Sciatic nerve (tissue), 2 donors: ENCODE measurements at places on chromosomes 7 and 10.

GRCh38 chr10:90222372-90222771 is 521.0 kb downstream of the KIF20B start:
- DNase-seq: no peak

- DNase-seq: no peak
Measured at GRCh38 chr7:157006205-157006747, 4.2 kb downstream of the MNX1 start.

GRCh38 chr7:106911959-106912358 is 46.9 kb downstream of the PIK3CG start:
- DNase-seq: no peak

- peak; percentile 72 for DNase-seq
Measured at GRCh38 chr10:29736366-29737073, 101.7 kb upstream of the SVIL start.
